ENCODE measurements at places on chromosomes 2 and 18.

DNA sequence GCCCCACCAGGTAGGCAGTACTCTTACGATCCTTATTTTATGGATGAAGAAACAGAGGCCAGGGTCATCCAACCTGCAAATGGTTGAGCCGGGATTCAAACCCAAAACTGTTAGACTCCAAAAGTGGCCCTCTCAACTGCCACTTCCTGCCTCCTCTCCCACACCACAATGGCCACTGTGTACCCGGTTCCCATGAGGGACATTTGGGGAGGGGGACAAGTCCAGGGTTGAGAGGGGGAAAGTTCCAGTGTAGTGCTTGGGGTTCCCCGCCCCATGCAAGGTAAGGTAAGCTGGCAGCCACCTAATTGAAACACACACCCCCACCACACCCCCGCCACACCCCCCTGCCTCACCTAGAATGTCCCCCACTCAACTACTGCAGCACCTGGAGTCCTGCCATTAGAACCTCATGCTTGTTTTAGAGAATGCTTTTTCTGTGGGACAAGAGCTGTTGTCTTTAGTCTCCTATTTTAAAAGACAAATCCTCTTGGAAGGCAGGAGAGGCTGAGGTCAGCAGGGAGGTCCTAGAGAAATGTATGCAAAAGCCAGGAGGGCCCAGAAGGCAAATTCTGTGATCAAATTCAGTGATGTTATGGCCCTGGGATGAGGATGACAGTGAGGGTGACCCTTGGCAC lies 145.2 kb downstream of the ZFP36L2 start:
- no peak for DNase-seq

GRCh38 chr2:72572501-72572900 lies 253.3 kb downstream of the EXOC6B start:
- no peak for DNase-seq

DNA sequence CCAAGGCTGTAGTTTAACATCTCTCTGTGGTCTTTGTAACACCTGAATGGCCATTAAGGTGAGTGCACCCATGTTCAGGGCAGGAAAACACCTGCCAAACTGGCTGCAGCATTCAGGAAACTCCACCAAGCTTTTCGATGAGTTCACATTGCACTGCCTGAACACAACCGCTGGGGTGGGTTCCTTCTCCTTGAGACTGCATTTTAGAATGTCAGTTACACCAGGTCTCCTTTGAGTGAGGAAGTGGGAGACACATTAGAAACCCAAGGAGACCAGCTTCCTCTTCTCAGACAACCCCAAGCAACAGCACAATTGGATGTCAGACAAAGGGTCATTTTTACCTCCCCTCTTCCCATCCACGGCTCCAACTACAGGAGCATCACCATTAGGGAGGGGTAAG lies 35.2 kb downstream of the CYRIA start:
- no peak for DNase-seq

DNA sequence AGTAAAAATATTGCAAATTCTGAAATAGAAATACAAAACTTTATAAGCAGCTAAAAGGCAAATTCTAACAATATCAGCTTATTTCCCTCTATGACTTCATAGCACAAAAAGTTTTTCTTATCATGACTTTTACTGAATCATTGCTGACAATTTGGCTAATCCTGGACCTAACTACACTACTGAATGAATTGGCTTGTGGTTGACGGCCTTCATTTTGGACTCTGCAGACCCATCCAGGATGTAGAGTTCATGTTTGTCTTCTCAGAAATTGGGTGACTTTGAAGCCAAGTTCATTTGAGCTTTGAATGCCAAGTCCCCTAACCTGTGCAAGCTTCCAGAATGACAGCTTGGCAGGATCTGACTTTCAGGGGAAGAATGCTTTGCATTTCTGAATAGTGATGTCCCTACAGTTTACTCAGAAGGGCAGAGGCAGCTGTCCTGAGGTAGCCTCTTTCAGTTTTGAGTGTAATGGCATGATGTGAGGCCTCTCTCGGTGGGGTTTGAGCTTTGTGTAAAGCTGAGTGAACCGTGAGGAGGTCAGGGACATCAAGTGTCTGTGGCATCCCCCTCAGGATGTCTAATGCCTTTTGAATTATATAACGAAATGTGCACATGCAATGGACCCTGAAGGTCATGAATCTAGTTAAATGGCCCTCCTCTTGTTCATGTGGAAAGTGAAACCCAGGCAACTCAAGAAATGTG lies 48.0 kb downstream of the EFEMP1 start:
- DNase-seq, result no peak

DNA sequence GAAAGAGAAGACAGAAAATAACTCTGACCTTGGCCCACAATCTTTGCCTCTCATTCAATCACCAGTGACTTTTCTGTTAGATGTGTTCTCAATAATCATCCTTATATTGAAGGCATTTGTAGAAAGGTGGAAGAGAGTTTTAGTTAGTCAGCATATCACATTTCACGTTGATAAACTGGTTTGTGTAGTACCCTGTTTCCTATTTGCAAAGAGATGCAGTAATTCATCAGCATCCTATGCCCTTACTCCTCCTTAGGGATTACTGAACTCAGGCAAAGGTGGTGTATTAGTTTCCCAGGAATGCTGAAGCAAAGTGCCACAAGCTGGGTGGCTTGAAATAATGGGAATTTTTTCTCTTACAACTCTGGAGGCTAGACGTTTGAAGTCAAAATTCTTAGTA lies 145.0 kb downstream of the SPP2 start:
- DNase-seq, result no peak

- DNase-seq, result no peak
Observed at GRCh38 chr2:186065491-186065890, 326.9 kb downstream of the FSIP2 start.

DNA sequence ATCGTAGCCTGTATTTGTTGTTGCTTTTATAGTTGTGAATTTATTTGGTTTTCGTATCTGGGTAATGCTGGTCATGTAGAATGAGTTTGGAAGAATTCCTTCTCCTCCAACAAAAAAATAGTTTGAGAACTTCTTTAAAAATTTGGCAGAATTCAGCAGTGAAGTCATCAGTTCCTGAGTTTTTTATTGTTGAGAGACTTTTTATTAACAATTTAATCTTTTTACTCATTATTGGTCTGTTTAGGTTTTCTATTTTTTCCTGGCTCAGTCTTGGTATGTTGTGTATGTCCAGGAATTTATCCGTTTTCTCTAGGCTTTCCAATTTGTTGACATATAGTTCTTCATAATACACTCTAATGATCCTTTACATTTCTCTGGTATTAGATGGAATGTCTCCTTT lies 1613.3 kb upstream of the PIK3C3 start:
- no peak for DNase-seq

DNA sequence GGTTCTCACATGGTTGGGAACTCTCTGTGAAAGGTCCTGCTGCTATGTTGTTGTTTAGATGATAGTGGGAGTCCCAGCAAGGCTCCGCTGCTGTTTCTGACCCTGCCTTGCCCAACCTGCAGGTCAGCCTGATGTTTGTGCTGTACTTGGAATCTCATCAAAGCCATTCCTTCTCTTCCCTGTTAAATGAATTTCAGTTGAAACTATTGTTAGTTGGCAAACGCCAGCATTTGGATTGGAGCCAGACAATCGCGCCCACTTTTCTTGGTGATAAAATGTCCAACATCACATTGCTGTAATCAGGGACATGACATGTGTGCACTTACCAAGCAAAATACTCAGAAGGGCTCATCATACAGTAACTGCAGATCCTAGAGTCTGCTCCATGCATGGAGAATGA lies 12.8 kb upstream of the TWSG1 start:
- no peak for DNase-seq

DNA sequence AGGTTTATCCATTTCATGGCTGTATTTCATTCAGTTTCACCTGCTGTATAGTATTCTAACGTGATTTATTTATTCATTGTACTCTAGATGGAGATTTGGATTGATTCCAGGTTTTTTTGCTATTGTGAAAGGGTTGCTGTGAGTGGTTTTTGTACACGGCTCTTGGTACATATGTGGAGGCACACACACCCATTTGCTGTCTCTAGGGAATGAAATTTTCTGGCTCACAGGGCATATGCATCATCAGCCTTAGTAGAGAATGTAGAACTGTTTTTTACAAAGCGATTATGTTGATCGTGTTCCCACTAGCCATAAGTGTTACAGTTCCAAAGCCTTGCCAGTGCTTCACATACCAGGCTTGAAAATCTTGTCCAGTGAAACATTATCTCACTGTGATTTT lies 5.1 kb downstream of the SPTBN1 start:
- DNase-seq, result no peak

DNA sequence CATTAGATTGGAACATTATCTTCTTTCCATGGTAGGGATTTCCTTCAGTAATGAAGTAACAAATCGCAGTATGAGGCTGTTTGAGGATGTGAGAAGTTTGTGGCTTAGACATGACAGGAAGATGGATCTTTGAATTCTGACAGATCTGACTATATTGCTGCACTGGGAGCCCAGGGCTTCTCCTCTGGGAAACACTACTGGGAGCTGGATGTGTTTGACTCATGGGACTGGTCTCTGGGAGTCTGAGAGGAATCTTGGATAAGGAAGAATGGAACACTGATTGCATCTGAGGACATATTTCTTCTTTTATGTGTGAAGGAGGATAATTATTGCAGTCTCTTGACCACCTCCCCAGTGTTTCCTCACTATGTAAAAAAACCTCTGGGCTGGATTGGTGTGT lies 77.2 kb upstream of the ST6GAL2 start:
- no peak for DNase-seq

GRCh38 chr18:33459612-33460011 lies 19.1 kb upstream of the CCDC178 start:
- DNase-seq, result no peak

DNA sequence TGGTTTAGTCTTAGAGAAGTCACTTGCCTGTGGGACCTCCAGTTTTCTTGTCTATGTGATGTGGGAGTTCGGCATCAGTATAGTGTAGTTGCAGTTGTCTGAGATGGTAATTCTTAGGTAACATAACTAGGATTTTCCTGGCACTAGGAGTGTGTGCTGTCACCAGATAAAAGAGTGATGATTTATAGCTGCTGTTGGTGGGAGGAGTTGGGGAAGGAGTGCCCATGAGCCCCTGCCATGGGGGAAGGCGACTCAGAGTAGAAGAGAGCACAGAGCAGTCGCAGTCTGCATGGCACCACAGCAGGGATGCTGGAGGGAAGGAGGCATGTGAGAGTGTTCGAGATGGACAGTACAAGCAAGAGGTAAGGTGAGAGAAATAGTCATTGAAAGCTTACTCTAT lies 38.7 kb downstream of the ATP9B start:
- no peak for DNase-seq

DNA sequence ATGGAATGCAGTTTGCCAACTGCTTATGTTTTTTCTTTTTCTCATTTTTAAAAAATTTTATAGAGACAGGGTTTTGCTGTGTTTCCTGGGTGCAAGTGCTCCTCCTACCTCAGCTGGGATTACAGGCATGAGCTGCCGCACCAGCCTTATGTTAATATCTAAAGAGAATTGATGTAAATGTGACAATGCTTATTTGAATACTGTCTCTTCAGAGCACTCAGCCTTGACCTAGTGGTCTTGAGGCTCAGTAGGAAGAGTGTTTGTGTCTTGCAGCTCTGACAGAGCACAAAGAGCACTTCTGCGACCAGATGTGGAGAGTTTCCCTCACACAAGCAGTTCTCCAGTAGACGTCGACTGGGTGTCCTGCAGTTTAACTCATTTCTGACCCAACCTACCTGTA lies 55.3 kb downstream of the ARHGEF4 start:
- no peak for DNase-seq

DNA sequence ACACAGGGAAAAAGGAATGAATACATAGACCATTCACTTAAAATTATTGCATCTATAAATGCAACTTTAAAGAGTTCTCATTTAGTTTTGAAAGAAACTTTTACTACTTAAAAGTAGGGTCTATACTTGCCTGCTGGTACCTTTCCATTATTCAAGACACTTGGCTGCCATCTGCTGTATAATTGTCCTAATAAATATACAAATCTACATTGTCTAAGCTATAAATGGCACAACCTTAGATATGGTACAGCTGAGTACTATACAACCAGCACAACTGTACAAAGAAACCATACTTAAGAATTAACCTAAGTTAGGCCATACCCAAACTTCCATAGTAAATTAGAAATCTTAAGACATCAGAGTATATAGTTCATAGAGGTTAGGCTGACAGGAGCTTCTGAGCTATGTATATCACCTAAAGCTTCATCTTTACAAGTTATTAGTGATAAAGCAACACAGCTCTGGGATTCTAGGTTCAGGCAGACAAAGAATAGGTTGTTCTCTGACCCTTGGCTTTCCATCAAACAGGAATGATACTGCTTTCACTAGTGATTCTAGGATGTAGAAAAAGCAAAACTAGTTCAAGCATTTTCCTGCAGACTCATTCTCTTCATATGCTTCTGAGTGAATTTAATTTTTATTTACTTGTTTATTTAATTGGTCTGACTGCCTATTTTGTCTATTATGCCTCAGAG lies 22.1 kb downstream of the EXOC6B start:
- no peak for DNase-seq

- no peak for DNase-seq
Observed at GRCh38 chr2:29759360-29759759, 162.0 kb downstream of the ALK start.

DNA sequence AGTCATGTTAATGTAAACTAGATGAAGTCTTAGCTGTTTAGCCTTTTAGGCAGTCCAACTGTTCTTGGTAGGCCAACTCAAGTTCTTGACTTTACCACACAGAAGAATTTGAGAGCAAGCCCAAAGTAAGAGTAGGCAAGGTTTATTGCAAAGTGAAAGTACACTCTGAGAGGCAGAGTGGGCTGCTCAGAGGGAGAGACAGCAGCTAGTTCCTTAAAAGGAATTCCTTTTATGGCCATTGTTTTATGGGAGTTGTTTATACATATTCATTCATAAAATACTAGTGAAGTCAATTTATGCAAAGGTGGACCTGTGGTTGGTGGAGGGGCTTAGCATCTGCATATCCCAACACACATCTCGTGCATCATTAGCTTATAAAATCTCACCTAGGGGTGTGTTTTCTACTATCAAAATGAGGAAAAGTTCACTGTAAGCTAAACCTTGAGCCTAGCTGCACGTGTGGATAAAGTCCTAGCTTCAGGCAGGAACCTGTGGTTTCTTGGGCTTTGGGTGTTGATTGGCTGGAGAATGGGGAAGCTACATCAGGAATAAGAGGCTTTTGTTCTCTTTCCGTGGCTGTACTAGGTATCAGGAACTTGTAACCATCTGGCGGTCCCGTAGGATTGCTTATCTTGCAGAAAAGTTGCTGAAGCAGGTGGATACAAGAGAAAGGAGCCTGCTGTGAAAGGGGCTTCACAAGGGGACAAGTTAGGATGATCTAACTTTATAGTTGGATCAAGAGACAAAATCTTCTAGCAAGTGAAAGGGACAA lies 110.4 kb upstream of the GULP1 start:
- no peak for DNase-seq

DNA sequence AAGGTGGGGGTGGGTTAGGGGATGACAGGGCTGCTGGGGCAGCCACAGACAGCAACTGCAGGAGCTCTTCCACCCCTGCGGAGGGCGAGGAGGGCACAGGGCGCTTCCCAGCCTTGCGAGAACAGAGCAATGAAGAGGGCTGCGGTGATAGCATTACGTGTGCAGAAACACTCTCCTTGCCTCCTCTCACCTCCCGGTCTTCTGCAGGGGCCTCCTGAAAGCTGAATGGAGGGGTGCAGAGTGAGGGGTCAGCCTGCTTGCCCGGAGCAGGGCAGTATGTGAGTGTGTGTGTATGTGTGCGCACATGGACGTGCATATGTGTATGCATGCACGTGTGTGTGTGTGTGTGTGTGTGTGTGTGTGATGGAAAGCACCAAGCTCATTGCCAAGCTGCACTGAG lies 29.5 kb upstream of the IL1R2 start:
- DNase-seq, result no peak

All from stimulated activated CD4-positive, alpha-beta T cell treated with anti-CD3 and anti-CD28 coated beads, Interleukin-1b, Interleukin-23, amount 100 ng/mL, for 1 hour (primary cell).